GM06990 (cell line): ENCODE measurements at places on chromosomes 4 and X.
A peak's percentile ranks its signal among the peaks of the same experiment; 100 is the strongest.

- no peak for DNase-seq
These were observed 32.4 kb downstream of the EGF start for GRCh38 chr4:109945056-109945455.

- DNase-seq: no peak
These were observed 45.1 kb upstream of the HPF1 start for GRCh38 chr4:169802873-169803272.

GRCh38 chrX:153863251-153863991 lies 22.6 kb downstream of the L1CAM start:
- DNase-seq: no peak

- no peak for DNase-seq
These were observed 121.7 kb downstream of the GRXCR1 start for GRCh38 chr4:43014256-43014655.

DNA sequence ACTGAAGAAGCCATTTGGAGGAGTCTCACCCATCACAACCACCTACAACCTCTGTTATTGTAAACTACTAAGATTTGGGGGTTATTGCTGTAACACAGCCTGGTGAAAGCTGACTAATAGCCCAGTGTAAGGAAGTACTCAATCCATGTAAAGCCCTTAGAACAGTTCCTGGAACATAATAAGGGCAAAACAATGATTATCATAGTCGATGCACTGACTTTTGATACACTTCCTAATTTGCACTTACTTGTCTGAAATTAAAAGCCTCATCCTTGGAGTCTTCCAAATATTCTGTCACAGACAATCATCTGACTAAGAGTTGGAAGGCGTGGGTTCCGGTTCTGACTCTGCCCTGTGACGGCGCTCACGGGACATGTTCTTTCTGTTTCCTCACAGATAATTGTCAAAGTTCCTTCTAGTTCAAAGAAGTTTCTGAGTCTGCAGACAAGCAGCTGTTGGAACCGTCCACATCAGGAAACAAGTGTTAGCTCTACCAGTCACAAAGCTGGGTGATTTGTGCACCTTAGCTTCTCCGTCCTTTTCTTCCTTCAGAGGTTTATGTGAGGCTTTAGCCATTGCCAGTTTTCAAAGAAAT lies 33.4 kb upstream of the RASGEF1B start:
- peak; percentile 20 for DNase-seq
